GF-D8 (cell line): ENCODE measurements at places on chromosomes 16 and 17.
A peak's percentile ranks its signal among the peaks of the same experiment; 100 is the strongest.

GRCh38 chr17:15999974-16000827 lies 577 bp downstream of the TTC19 start:
- no peak for DNase-seq

DNA sequence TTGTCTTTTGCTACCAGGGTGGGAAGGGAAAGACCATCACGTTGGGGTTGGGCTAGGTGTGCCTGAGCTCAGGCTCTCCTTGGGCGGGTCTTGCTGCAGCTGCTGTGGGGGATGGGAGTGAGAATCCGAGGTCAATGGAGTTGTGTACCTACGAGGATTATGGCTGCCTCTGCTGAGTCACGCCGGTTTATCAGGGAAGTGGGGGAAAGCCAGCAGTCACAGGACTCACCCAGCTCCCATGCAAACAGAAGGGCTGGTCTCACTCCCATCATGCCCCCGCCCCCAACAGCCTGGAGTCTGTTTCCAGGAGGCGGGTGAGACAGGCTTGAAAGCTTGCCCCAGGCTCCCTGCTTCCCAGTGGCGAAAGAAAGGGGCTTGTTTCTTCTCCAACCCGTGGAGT lies 1259.0 kb upstream of the GOT2 start:
- no peak for DNase-seq

DNA sequence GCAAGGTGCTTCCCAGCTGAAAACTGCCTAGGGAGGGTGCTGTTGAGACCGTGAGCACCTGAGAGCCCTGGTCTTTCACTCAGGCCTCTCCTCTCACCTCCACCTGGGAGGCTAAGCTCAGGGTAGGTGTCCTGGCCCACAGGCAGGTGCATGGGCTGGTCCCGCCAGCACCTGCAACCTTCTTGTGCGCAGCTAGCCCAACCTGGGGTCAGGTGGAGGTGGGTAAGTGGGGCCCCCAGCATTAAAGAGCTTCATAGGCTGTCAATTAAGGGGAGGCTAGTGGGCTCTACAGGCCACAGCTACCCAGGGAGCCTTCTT lies 8.7 kb downstream of the ADCY7 start:
- DNase-seq: no peak

DNA sequence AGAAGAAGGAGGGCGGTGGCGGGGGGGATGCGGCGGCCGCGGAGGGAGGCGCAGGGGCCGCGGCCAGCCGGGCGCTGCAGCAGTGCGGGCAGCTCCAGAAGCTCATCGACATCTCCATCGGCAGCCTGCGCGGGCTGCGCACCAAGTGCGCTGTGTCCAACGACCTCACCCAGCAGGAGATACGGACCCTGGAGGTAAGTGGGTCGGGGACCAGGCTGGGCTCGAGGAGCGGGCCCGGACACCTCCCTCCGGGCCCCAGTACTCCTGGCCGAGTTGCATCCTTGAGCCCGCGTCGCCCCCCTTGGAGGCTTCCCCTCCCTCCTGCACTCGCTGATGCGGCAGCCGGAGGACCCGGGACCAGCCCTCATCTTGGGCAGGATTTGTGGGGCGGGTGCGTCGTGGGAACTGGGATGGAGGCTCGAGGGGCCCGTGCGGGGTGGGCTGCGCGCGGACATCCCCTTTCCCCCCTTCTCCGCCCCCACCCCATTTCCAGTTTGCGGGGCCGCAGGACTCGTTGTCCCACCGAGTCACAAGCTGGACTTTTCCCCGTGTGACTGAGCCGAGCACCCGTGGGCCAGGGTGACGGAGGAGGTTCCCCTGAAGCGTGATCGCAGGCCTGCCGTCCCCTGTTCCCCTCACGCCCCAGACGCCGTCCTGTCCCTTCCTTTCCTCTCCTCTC lies 572 bp downstream of the KSR1 start:
- DNase-seq: no peak

DNA sequence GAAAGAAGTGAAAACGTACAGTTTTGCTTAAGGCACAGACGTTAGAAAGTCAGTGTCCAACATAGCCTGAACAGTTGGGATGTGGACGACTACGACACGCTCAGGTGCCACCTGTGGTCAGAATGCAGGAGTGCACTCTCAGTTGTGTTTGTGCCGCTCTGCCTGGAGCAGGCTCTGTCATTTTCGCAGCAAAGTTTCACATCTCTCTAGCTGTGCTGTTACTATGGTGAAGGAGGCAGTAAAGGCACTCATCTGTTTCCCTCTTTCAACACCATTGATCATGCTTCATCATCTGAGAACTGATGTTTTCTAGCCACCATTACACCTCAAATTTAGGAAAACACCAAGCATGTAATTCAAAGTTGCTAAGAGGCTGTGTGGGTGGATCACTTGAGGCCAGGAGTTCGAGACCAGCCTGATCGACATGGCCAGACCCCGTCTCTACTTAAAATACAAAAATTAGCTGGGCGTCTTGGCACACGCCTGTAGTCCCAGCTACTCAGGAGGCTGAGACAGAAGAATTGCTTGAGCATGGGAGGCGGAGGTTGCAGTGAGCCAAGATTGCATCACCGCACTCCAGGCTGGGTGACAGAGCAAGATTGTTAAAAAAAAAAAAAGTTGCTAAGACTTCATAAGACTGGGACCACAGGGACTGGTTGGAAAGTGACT lies 44.9 kb upstream of the DNAJA2 start:
- no peak for DNase-seq

GRCh38 chr16:9136596-9136995 lies 45.2 kb downstream of the HAPSTR1 start:
- DNase-seq: no peak

GRCh38 chr16:19717314-19717713 lies 713 bp downstream of the KNOP1 start:
- no peak for DNase-seq

GRCh38 chr16:81964808-81965207 lies 46.5 kb downstream of the SDR42E1 start:
- no peak for DNase-seq

- DNase-seq: no peak
Measured at GRCh38 chr16:53457670-53458069, 23.4 kb downstream of the RBL2 start.

- DNase-seq: peak; percentile 12
Measured at GRCh38 chr17:47949197-47949759, 7.9 kb downstream of the PNPO start.

GRCh38 chr17:21463779-21464407 lies 87.7 kb downstream of the KCNJ12 start:
- no peak for DNase-seq

DNA sequence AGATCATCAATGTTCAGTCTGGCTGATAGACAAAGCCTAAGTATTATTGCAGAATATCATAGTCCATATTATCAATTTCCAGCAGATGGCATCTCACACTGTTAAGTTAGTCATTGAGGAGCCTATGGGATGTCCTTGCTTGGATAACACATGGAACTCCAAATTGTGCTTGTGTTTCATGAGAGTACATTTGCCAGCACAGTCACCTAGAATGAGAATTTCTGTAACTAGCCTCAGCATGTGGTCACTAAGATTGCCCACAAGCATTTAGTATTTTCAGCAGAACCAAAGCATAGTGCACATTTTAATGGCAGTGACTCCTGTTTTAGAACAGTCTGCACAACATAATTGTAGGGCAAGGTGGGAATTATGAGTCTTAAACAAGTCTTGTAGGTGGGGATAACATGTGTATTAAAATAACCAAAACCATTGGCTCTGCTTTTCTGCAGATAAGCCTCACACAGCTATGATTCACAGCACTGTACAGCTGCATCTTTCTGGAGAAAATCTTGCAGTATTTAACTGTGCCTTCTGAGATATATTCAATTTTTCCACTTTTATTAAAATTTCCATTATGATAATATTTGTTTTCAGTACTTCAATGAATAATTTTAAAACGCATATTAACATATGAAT lies 882.8 kb upstream of the SOX9 start:
- DNase-seq: no peak

DNA sequence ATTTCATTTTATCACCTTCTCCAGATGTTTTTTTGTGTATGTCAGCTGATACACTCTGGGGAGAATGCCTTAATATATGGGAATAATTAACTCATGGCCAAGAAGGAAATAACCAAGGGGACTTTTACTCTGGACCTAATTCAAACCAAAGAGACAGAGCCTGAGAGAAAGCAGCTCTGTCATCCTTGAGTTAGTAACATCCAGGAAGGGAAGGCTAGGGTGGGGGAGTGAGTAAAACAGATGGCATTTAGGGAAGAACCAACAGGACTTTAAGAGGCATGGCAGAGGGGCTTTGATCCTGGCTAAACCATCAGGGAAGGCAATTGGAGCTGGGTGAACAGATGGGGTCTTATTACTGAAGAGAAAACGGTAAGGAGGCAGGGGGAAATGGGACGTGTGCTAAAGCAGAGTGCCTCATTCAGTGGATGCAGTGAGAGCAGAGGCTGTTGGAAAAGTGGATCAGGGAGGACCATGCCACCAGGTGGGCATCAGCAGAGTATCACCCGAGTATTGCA lies 2.5 kb upstream of the SMPD3 start:
- no peak for DNase-seq

GRCh38 chr17:53707566-53707965 lies 115.2 kb upstream of the KIF2B start:
- DNase-seq: no peak

GRCh38 chr17:50550661-50551432 lies 3.9 kb downstream of the SPATA20 start:
- DNase-seq: no peak

DNA sequence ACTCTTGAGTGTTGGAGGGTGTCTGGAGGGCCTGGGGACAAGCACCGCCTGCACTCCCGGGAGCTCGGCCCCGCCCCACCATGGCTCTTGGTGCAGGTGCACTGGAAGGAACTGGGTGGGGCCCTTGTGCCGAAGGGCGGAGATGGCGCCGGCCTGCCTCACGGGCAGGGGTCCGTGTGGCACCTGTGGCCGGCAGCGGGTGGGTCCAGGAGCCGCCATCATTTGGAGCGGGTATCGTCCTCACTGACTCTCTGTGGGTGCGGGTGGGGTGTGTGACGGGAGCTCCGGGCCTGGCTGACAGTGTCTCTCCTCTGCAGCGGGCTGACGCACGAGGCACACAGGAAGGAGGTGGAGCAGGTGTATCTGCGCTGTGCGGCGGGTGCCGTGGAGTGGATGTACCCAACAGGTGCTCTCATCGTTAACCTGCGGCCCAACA lies 5.2 kb downstream of the METRNL start:
- DNase-seq: no peak

- DNase-seq: peak; percentile 0
Measured at GRCh38 chr17:27893841-27894503, 807 bp upstream of the LYRM9 start.

DNA sequence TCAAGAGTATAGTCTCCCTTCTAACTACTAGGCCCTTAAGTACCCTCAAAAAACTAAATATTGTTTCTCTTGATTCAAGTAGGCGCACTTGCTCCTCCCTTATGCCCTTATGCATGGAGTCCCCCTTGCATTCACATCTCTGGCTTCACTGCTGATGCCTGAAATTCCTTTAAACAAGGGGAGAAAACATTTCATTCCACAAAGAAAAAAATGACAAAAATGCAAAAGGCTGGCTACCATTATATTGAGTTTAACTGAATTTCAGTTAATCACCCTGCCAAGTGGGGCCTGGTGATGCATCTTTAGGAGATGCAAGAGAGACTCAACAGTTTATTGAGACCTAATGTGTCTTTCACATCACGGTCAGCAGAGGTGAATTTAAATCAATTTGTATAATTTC lies 35.6 kb downstream of the CRLF3 start:
- DNase-seq: no peak

- DNase-seq: no peak
Measured at GRCh38 chr17:32102646-32103186, 39.6 kb upstream of the RHOT1 start.

- DNase-seq: no peak
Measured at GRCh38 chr16:8663192-8664089, 11.0 kb upstream of the ABAT start.

GRCh38 chr17:75473246-75473645 lies 16.8 kb downstream of the TMEM94 start:
- no peak for DNase-seq

- no peak for DNase-seq
Measured at GRCh38 chr16:42069-42457, 11.3 kb downstream of the POLR3K start.

- no peak for DNase-seq
Measured at GRCh38 chr17:81396722-81397313, 1.6 kb downstream of the BAHCC1 start.

DNA sequence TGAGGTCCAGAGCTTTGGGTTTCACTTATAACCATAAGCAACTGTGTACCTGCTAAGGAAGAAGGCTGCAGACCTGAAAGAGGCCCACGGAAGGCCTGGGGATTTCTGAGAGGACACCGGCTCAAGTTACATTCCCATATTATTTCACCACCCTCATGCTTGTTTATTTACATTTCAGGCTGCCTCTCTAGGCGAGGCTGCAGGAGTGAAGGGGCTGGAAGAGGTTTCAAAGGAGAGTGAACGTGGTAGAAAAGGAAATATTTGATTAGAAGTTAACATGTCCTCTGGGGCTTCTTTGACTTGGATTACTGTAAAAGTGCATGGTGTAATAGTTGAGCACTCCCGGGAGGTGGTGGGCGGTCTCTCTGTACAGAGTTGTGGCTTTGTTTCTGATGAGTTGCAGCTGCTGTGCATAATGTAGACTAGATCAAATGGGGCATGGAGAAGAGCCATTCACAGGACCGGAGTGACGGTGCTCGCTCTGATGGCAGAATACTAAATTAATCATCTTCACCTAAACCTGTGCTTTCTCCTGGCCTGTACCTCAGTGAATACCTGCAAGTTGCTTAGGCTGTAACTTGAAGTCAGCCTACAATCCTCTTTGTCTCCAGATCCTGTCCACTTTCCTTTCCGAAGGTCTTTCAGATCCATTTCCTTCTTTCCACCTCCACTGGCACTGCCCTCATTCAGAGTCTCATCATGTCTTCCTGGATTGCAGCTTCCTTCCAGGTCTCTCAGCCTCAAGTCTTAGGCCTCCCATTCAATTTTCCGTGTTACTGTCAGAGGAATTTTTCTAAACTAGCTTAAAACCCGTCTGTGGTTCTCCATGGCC lies 1.9 kb upstream of the CPD start:
- peak; percentile 3 for DNase-seq

DNA sequence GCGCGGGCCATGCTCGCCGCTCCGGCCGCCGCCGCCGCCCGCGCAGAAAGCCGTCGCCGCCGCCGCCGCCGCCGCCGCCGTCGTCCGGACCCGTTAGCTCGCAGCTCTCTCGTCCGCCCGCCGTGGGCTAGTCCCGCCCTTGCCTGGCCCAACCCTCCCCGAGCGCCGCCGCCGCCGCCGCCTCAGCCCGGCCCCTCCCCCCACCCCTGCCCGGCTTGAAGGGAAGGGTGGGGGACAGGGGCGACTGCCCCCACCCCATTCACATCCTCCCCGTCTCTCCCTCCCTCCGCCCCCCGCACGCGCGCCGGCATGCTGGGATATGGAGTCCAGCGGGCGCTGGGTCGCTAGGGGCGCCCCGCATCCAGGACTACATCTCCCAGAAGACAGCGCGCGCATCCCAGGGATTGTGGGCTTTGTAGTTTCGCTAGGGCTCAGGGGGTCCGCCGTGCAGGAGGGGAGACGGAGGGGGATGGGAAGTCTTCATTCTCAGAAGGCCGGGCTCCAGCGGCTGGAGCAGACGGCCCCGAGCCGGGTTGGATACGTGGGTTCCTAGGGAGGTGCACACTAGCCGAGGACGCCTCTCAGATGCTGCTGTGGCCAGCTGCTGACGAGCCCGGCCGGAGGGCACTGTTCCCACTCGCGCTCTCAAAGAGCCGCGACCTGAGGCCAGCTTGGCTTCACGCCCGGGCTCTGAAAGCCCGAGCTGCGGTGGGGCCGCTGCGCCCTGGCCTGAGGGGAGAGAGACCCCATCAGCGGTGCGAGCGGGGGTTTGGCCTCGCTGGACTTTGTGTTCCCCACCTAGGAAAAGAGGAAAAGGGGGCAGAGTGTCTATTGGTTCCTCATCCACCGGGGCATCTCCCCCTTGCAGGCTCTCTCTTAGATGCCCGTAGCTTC lies at the start of gene ST3GAL2:
Gene ST3GAL2 (minus strand): TSS at position 132 of the 894 bp plus-strand sequence. CDS start 40,570 bp downstream, outside the sequence.
- DNase-seq: peak; percentile 63

- DNase-seq: peak; percentile 28
Measured at GRCh38 chr17:2058586-2059546, 4.0 kb downstream of the HIC1 start.
